ENCODE measurements at places on chromosomes 7 and 10.

DNA sequence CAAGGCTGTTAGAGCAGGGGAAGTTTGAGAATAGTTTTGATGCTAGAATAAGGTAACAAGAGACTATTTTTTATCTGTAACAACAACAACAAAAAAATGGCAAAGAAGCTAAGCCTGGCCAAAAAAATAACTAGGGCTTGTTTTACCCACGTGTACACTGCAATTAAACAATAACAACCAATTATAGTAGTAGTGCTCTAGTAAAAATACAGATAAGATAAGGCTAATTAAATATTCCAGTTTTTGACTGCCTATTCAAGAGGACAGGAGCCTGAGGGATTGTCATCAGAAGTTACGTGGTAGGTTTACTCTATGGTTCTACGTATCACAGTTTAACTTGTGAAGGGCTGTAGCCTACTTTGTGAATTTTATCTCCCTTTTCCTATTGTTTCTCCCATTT, 29.2 kb downstream of the PCGF5 start:
- no peak for DNase-seq

- no peak for DNase-seq
These were observed 23.0 kb upstream of the RHEB start for GRCh38 chr7:151542606-151543130.

- peak; percentile 19 for DNase-seq
These were observed 3.0 kb downstream of the DOCK1 start for GRCh38 chr10:126908225-126908624.

DNA sequence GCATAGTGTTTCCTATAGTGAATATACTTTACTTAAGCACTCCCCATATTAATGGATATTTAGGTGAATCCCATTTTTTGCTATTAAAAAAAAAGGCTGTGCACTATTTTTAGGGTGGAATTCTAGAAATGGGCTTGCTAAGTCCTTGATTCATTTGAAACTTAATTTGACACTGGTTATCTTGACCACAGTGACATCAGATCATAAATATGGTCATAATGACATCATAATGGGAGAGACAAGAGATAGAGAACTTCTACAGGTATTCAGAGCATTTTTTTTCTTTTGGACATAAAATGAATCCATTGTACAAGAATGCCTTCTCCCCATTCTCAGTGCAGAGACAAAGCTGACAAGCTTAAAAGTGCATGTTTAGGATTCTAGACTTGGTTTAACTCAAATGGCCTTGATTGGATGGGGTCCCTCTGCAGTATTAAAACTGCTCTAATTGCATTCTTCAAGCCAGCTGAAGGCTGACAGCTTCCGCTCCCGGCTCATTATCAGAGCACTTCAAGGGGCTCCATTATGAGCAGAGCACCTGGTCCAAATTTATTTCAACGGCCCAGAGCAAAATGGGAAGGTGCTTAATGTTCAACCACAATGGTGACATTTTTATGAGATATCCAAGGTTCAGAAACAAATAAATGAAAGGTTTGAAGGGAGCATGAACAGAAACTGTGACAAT, 104.8 kb downstream of the JAZF1 start:
- no peak for DNase-seq
